ENCODE measurements at places on chromosomes 5 and 9.
A peak's percentile ranks its signal among the peaks of the same experiment; 100 is the strongest.

- DNase-seq, result no peak
Observed at GRCh38 chr9:123211081-123211480, 57.3 kb downstream of the STRBP start.

DNA sequence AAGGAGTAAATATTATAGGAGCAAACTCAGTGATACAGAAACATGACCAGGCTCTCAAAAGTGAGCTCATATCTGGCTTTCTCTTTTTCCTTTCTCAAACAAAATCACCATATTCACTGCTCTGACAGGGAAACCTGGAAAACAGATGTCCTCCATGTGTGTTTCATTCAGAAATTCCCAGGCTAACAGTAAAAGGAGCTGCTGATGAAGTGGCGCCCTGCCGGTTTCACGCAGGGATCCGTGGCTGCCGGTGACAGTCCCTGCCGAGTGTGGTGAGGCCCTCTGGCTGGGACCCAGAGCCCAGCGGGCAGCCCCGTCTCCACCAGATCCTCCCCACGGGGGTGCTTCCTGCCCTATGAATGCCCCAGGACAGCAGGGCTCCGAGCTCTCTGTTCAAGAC, 208.1 kb downstream of the GNA14 start:
- no peak for DNase-seq

GRCh38 chr5:9428272-9428671, 117.6 kb downstream of the SEMA5A start:
- no peak for DNase-seq

DNA sequence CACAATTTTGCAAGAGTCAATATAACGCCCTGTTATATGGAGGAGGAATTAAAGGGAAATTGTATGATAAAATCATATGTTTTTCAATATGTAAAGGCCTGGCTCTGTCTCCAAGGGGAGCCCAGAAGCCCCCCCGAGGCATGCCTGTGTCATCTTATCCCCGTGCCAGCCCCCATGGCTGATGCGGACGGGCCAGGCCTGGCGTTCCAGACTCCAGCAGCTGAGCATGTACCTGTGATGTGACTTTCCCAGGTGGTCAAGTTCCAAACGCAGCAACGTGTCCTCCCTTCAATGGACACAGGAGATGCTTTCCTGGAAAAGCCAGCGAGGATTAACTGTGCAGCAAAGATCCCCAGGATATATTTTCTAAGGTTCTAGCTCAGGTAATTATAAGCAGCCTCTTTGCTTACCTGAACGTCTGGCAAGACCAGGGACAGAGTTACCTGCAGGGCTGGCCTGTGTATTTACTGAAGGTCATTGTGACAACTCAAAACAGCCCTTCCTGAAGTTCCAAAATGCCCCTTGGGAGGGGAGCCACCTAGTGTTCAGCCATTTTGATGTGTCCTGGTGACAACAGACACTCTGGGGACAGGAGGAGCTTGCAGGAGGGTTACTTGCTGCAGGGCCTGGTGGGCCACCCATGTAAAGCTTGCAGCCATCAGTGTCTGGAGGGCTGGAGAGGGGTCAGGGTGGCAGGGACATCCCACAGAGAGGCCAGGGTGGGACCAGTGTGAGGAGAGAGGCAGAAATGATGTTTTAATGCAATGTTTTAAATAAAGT, 53.3 kb upstream of the RNU6ATAC start:
- DNase-seq, result no peak

DNA sequence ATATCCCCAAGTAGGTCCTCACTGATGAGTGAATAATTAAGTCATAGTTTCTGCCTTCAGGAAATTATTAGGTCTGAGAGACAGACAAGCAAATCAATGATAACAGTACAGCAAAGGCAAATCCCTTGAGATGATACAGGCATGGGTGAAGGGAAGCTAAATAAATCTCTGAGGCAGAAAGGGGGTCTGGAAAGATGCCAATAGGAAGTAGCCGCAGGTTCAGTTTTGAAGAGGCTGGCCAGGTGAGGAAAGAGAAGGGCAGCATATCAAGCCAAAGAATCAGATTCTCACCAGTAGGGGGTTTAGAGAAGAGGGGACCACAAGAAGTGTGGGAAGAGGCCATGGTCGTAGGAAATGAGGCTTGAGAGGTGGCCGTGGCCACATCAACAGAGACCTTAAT, 85.8 kb downstream of the KIAA1958 start:
- DNase-seq, result no peak

- no peak for DNase-seq
Observed at GRCh38 chr9:124018730-124019697, 7.4 kb downstream of the LHX2 start.

GRCh38 chr5:35230038-35230611, at the start of gene PRLR:
TSS of gene PRLR (minus strand) at chr5:35230487. CDS start at chr5:35089620, 140,867 bp downstream.
- DNase-seq, result peak; percentile 7

DNA sequence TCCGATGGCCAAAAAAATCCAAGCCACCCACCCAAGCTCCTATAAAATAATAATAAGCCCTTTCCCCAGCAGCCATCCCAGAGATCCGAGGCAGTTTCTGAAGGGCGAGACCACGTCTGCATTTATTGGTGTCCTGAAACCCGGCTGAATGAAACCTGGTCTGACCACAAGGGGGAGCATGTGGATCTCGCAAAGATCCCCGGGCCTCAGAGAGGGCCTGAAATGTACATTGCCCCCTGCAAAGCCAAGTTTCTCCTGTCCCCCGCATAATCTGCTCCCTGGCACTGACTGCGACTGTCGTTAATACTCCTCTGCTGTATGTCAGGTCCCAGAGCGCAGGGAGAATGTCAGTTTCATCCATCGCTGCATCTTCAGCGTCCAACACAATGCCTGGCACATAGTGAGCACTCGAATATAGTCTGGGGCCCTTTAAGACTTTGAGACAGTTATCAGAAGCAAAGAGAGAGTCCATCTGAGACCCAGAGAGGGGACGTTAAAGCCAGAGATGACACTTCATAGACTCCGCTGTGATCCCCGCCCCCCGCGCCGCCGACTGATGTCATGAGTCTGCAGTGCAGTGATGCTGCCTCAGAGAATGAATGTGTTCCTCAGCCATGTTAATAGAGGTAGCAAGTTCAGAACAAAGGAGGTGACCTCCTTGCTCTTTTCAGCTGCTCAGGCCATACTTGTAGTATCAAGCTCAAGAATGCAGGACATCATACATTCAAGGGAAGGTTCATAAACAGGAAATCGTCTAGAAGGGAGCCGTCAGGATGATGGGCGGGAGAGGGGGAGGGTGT, 74.5 kb upstream of the BARHL1 start:
- peak; percentile 77 for DNase-seq

DNA sequence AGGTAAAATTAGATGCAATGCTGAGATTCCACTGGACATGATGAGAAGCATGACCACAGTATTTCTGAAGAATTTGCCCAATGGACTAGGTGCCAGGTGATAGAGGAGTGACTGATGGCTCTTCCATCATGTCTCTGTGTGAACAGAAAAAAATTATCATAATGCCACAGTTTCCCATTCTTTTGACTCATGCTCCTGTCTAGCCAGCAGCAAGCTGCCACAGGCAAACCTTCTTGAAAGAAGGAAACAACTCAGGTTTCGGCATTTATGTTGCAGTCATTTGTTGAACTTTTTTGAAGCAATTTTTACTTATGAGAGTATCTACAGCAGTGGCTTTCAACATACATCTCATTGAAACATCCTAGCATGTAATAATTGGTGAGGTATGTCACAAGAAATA, 284.8 kb upstream of the CD180 start:
- no peak for DNase-seq

- DNase-seq, result no peak
Observed at GRCh38 chr5:173823274-173823644, 64.9 kb upstream of the CPEB4 start.

DNA sequence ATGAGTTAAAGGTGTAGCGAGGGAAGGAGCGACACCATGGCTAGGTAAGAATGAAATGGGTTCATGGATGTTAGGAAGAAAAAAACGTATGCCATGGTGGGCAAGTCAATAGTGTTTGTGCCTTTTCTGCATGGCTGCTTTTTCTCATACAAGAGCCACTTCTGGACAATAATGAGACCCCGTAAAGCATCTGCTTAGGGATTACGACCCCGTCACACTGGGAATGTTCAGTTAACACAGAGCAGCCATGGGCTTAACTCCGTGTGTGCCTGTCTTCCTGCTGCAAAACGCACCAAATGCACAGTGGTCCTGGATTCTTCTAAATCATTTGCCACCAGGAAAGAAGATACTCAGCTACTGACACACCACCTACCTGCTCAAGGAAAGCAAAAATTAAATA, 81.8 kb downstream of the NFIB start:
- DNase-seq, result no peak

- no peak for DNase-seq
Observed at GRCh38 chr9:99019510-99020331, 76.0 kb downstream of the COL15A1 start.

GRCh38 chr5:176806137-176806536, 4.2 kb upstream of the UNC5A start:
- DNase-seq, result no peak

DNA sequence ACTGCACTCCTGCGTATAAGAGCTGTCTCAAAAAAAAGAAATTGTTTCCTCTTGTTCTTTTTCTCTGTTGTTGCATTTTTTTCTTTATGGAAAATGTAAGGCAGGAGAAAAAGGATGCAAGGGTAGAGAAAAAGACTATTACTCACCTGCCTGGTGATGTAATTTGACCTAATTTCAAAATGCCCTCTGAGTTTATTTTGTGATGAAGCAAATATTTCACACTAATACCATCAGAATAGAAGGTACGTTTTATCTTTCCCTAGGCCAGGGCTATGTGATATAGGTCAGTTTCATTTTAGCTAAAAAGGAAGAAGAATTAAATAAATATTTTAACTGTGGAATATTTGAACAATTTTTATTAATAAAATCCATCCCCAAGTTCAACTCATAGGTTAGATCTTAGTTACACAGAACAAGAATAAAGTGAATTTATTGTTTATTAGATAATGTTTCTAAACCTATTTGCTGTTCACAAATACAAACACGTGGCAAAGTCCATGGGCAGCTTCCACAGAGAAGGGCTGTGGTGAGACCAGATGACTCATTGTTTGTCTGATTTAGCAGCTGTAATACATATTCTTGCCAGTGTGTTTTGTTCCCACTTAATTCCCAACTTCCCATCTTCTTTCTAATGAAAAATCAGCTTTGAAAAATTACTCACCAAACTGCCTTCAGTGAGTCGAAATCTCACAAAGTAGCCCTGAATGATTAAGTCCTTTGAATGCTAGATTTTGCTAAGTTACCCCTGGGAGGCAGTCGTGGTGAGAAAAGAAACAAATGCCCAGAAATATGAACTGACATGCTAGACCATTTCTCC, 52.8 kb upstream of the CCDC112 start:
- no peak for DNase-seq

DNA sequence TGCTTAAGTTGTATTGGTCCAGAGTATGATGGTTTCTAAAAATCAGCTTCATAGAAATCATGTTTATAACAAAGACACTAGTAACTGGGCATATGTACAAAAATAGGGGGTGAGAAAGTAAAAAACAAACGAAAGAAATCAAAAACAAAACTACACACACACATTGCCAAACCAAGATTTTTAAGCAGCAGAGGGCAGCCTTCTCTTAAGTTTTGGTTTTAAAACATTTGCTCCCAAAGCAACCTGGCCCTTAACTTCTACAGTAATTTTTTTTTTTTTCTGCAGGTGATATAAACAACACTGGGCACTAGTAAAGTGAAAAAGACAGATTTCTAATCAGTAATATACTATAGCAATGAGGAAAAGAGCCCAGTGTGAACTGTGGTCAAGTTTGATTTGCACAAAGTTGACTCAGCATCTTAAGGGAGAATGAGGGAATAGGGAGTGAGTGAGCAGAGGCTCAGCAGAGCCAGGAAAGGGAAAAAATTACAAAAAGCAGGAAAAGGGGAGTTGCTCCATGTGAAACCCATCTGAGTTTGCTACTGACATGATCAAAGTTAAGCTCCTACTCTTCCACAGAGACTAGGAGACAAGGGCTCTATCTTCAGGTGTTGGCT, 13.4 kb upstream of the GAPT start:
- no peak for DNase-seq

DNA sequence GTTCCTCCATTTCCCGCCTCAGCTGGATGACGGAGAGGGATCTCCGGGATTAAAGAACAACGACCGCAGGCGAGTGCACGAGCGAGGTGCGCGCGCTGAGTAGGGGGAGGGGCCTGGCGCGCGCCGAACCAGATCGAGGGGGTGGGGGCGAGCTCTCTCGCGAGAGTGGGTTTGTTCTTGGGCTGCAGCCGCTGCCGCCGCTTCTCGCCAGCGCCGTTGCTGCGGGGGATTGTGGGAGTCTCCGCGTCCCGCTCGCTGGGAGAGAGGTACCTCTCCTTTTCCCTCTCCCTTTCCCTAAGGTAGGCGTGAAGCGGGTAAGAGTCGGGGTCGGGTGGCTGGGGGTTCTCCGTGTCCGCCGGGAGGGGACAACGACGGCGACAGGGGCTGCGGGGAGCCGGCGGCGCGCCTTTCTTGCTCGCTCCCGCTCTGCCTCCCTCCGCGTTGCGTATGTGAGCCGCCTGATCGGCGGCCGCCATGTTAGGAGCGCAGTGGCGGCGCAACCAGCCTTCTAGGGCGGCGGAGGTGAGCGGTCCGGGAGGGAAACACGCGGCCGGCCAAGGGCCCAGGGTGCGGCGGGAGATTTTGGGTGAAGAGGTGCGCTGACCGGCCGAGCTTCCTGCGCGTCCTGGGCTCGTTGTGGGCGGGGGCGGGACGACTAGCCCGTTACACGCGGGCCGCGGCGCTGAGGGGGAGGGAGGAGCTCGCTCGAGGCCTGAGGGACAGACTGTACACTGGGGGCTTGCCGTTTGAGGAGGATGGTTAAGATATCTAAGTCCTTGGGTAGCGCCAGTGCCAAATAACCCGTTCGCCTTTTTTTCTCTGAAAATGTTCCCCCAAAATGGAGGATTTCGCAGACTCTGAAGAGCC, at the start of gene MATR3:
MATR3 (plus strand) TSS at position 234 of the 867 bp plus-strand sequence. CDS start 13,676 bp downstream, outside the sequence.
- DNase-seq, result peak; percentile 97

DNA sequence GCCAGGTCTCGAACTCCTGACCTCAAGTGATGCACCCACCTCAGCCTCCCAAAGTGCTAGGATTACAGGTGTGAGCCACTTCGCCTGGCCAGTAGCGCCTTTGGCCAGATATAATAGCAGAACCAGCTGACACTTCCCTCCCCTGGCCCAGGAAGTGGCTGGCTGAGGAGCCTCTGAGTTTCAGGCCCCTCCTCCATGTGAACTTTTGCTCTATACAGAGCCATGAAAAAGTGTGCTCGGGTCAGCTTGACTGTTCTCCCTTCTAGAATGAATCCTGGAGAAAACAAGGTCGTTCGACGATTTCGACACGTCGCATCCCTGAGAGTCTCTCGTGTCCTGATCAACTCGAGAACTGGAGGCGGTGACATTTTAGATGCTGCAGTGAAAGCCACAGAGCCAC, 8.6 kb upstream of the ZDHHC12 start:
- no peak for DNase-seq

DNA sequence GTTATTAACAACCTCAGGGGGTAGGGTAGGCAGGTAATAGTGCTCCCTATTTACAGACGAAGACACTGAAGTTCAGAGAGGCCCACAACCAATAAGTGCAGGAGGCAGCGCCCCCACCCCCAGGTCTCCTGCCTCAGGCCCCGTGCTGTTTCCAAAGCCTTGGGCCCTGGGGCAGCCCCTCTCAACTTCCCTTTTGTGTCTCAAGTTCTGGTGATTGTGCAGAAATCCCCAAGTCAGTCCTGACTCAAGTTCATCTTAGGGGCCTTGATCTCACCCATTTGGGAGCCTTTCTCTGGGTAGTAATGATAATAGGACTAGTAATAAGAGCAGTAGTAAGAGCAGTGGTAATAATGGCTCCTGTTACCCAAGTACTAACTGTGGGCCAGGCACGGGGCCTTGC, 35.5 kb upstream of the ASS1 start:
- no peak for DNase-seq

Data from stimulated activated CD4-positive, alpha-beta T cell treated with anti-CD3 and anti-CD28 coated beads, Interleukin-15, amount 100 ng/mL, for 24 hours (primary cell).